ENCODE measurements at places on chromosomes 2 and 18. TPM values are rescaled to one million over a fixed set of nuclear protein-coding genes. Genes with fewer than 3 reads are reported as not detected.

- peak overlapping the region; percentile 35 for H3K4me3 ChIP-seq
- peak; percentile 75 for DNase-seq
- peaks cover 23% of the 10 kb centered on the region for H3K4me1 ChIP-seq
- no peaks in the 10 kb centered on the region for H3K36me3 ChIP-seq
Observed at GRCh38 chr2:187581125-187581896, 27.1 kb upstream of the TFPI start.

- DNase-seq, result peak; percentile 65
- H3K27me3 ChIP-seq, result no peaks in the 10 kb centered on the region
- H3K4me1 ChIP-seq, result no peaks in the 10 kb centered on the region
- no peak overlapping the region for H3K27ac ChIP-seq
- no peak overlapping the region for H3K4me3 ChIP-seq
Observed at GRCh38 chr2:202104286-202104870, 31.3 kb downstream of the KIAA2012 start.

GRCh38 chr18:49160079-49160930 is 209.5 kb upstream of the SMAD7 start:
- H3K27me3 ChIP-seq, result no peaks in the 10 kb centered on the region
- H3K4me3 ChIP-seq, result no peak overlapping the region
- no peak overlapping the region for H3K27ac ChIP-seq
- H3K36me3 ChIP-seq, result no peaks in the 10 kb centered on the region

DNA sequence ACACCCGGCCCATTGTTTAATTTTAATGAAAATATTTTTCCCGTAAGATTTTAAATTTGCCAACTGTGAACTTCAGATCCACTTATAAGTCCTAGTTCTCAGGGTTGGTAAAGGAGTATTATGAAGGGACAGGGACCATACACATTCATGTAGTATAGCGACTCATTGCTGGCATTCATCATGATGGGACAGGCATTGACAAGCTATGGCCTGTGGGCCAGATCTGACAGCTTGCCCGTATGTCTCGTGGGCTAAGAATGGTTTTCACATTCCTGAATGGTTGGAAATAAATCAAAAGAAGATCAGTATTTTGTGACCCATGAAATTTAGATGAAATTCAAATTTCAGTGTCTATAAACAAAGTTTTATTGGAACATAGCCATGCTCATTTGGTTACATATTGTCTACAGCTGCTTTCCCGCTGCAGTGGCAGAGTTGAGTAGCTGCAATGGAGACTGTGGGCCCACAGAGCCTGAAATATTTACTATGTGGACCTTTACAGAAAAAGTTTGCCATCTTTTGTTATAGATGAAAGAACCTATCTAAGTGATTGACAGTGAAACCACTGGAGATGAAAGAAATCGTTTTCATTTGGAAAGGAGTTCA is 4.1 kb downstream of the RAPGEF4 start:
- peaks cover 9% of the 10 kb centered on the region for H3K27me3 ChIP-seq
- no peak overlapping the region for H3K27ac ChIP-seq
- H3K36me3 ChIP-seq, result no peaks in the 10 kb centered on the region
- DNase-seq, result no peak
- no peaks in the 10 kb centered on the region for H3K4me1 ChIP-seq

- no peaks in the 10 kb centered on the region for H3K36me3 ChIP-seq
- no peak overlapping the region for H3K4me3 ChIP-seq
- peaks cover 18% of the 10 kb centered on the region for H3K4me1 ChIP-seq
- H3K27ac ChIP-seq, result peak overlapping the region; percentile 62
Observed at GRCh38 chr2:238560234-238560633, 133.5 kb downstream of the ASB1 start.

DNA sequence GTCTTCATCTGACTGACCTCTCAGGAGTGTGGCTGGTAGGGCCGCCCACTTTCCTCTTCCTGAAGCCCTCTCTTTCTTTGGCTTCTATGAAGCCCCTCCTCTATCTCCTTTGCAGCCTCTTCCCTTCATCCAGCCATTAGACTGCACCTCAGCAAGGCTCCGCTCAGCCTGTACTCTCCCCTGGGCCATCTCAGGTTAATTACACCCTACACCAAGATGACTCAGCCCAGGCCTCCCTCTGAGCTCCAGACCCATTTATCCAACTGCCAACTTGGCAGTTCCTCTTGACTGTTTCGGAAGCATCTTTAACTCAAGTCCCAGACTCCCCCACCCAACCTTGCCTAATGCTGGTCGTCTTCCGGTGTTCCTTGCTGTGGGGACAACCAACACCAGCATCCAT is 5.8 kb upstream of the WNT6 start:
- peaks cover 6% of the 10 kb centered on the region for H3K27me3 ChIP-seq
- no peak overlapping the region for H3K4me3 ChIP-seq
- peak; percentile 42 for DNase-seq
- H3K36me3 ChIP-seq, result no peaks in the 10 kb centered on the region

The CD302 gene
- 8.5 TPM for total RNA-seq

All from PC-3 (cell line).